ENCODE measurements at places on chromosomes 16 and 17.
A peak's percentile ranks its signal among the peaks of the same experiment; 100 is the strongest.

GRCh38 chr16:87964049-87964659 is 12.9 kb downstream of the BANP start:
- DNase-seq, result no peak

DNA sequence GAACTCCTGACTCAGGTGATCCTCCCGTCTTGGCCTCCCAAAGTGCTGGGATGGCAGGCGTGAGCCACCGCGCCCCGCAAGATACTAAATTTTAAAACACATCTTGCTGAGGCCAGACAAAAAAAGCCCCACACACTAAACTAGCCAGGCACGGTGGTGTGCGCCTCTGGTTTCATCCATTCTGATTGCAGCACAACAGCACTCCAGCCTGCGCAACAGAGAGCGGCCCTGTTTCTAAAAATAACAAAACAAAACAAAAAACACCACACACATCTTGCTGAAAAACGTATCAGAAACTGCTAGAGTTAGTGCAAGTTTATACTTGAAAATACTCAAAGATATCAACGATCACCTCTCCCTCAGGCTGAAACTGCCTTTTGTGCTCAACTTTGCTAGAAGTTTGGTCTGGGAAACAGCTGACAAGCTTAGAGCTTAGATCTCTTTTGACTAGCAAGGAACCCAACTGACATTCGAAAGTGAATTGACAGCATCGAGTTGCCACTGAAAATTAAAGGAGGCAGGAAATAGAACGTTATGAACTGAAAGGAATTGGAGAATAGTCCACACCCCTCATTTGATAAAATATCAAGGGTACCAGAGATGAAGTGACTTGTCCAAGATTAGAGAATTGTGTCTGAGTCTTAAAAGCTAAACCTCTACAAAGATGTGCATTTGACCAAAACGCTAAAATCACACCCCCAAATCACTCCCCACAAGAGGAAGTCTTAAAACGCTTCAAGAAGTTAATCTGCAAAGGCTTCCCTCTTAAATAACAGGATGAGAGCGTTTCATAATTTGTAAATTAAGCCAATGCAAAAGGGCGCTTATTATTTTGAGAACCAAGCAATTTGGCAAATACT is 908 bp downstream of the COG4 start:
- DNase-seq, result no peak

GRCh38 chr17:63984651-63985386 is 12.1 kb upstream of the SCN4A start:
- peak; percentile 35 for DNase-seq

- DNase-seq, result no peak
These were observed 34.7 kb upstream of the HNF1B start for GRCh38 chr17:37779554-37779953.

DNA sequence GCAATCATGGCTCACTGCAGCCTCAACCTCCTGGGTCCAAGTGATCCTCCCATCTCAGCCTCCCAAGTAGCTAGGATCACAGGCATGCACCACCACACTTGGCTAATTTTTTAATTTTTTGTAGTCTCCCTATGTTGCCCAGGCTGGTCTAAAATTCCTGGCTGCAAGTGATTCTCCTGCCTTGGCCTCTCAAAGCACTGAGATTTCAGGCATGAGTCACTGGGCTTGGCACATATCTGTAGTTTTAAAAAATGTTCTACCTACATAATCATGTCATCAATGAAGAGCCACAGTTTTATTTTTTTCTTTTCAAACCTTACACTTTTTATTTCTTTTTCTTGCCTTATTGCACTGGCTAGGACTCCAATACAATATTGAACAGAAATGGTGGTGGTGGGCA is 33.1 kb upstream of the COL1A1 start:
- no peak for DNase-seq

DNA sequence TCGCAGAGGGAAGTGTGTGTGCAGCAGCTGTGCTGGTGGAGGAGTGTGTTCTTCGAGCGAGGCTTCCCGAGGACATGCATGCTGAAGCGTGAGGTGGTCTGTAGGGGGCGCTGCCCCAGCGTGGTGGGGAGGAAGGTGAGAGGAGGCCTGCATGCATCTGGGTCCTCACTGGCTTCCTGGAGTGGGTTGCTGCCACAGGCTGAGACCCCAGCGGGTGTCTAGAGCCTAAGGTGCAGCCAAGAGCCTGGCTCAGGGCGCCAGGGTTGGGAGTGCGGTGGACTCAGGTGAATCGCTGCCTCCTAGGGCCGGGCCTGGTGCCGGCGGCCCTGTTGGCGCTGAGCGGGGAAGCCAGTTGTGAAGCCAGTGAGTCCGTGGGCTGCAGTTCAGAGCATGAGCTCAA is 7.5 kb upstream of the HSD3B7 start:
- peak; percentile 26 for DNase-seq

GRCh38 chr16:71456801-71457200 is 5.2 kb downstream of the ZNF23 start:
- DNase-seq, result no peak

- DNase-seq, result no peak
These were observed 99.5 kb downstream of the SYCE1L start for GRCh38 chr16:77298418-77299360.

GRCh38 chr17:63515426-63515825 is 7.7 kb upstream of the KCNH6 start:
- no peak for DNase-seq

- DNase-seq, result no peak
These were observed 1.7 kb downstream of the NUPR1 start for GRCh38 chr16:28537076-28537475.

- no peak for DNase-seq
These were observed 24.1 kb downstream of the DNAJA2 start for GRCh38 chr16:46949241-46949892.

GRCh38 chr17:81666092-81666341 is 388 bp downstream of the OXLD1 start:
- DNase-seq, result peak; percentile 59

DNA sequence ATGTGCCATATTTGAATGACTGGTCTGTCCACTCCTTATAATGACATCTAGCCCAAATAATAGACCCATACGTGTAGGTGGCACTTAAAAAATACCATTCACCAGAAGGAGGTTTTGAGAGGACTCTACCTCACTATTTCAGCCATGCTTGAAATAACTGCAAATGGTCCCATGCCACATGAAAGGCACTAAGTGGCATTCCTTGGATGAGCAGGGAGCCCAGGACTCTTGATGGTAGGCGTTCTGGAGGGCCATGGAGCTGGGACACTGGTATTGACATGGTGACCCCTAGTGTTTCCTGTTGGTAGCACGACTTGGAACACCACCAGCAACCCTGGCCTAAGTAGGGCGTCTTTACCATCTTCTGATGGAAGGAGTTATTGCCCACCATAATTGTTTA is 148.7 kb upstream of the ZFHX3 start:
- DNase-seq, result peak; percentile 43

DNA sequence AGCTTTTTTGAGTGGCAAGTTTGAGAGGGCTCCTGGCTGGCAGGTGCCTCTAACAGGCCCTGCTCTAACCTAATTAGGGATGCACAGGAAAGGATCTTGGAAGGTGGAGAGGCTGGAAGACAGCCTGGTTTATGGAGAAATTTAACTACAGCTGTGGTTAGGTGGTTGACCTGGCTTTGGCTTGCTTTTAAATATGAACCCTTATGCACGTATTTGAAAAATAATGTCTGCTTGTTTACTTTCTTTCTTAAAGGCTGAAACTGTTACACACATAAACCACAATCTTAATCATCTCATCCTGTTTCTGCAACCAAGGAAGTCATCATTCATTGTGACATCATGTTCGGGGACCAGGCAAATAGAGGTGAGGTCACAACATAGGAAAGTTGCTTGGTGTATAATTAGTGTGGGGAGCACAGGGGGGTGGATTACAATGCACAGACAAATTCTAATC is 23.1 kb upstream of the DHRS13 start:
- DNase-seq, result peak; percentile 64

DNA sequence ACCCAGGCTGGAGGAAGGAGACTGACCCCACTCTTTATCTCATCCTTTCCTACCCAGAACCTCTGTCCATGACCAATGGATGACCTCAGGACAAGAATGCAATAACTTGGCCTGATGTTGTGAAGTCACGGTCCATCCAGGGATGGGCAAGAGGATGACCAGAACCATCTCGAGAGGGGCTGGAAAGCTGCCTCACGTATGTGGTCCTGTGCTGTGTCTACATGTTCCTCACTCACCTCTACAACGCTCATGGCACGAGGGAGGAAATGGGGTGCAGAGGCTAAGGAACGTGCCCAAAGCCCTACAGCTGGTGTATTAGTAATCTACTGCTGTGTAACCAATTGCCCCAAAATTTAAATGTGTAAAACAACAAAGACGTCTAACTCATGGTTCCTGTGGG is 7.3 kb upstream of the KCTD5 start:
- no peak for DNase-seq

GRCh38 chr16:11976850-11977375 is 379 bp downstream of the SNX29 start:
- DNase-seq, result no peak

DNA sequence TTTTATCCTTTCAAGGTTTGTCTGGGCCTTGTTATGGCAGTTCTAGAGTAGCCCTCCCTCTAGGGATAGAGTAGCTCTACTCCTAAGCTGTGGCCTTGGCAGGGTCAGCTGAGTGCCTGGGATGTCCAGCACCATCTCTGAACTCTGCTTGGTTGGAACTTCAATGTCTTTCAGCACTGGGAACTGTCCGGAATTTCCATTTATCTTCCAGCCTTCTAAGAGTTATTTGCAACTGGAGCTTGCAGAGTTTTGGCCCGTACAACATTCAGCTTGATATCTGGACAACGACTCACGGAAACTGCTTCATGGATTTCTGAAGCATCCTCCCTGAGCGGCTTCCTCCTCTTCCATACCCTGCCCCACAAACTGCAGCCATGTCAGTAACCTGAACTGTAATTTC is 22.9 kb downstream of the MMD start:
- DNase-seq, result no peak

DNA sequence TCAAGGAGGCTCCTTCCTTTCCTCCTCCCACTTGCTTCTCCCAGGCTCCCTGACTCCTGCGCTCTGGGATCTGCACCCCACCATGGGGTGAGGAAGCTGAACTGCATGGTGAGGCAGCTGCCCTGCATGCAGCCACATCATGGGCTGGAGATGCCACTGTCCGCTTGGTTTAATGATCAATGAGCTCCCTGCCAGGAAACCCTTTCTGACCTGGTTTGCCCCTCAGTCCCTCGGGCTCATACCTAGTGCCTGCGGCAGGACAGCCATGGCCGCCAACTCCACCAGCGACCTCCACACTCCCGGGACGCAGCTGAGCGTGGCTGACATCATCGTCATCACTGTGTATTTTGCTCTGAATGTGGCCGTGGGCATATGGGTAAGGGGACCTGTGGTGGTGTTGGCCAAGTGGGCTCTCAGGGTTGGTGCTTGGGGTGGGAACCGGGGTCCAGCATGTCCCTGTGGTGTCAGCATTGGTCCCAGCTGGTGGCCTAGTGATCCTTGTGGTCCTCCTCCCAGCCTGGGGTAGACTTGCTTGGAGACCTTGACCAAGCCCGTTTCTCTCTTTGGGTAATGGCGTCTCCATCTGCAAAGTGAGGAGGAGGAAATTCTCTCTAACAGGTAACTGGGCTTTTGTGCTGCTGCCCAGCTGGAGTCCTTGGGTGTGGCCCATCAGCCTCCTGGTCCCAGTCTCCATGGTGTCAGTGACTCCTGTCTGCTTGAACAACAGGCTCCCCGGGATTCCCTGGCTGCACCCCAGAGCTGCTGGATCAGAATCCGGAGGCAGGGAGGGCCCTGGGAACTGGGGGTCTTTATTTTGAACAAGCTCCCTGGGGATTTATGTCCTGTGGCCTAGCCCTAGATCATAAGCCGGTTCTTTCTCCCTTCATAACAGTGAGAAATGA is at the start of gene SLC5A10:
SLC5A10 (plus strand) TSS at position 225 of the 902 bp plus-strand sequence; CDS start at position 266, 41 bp downstream.
- DNase-seq, result no peak

GRCh38 chr16:10828851-10829366 is 10.3 kb upstream of the TVP23A start:
- no peak for DNase-seq

- peak; percentile 81 for DNase-seq
These were observed 39.9 kb downstream of the CENPV start for GRCh38 chr17:16313139-16314090.

- no peak for DNase-seq
These were observed 7.4 kb upstream of the PMFBP1 start for GRCh38 chr16:72179204-72179970.

DNA sequence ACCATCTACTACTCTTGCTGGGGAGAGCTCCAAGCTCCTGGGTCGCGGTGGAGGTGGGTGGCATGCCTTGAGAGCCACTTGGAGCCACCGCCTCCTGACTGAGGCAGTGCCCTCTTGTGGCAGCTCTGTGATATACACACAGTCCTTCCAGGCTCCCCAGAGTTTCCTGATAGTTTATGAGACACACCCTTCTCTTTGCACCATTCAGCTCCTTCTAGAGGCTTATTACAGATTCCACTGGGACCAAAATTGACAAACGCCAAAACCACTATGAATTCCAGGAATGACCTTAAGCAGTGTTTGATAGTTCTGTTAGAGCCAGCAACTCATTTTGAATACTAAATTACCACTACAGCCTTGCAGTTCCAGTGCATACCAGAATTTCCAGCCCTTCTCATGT is 170.1 kb upstream of the CDH13 start:
- DNase-seq, result peak; percentile 63

DNA sequence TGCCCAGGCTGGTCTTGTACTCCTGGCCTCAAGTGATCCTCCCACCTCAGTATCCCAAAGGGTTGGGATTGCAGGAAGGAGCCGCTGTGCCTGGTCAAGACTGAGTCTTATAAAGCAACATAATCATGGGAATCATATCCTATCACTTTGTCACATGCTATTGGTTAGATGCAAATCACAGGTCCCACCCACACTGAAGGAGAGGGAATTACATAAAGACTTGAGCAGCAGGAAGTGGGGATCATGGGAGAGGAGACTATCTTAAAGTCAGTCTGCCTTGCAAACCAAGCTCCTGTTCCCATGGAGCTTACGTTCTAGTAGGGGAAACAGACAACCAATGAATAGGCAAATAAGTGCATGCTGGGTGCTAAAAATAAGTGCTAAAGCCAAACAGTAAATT is 28.3 kb upstream of the TENT4B start:
- no peak for DNase-seq

DNA sequence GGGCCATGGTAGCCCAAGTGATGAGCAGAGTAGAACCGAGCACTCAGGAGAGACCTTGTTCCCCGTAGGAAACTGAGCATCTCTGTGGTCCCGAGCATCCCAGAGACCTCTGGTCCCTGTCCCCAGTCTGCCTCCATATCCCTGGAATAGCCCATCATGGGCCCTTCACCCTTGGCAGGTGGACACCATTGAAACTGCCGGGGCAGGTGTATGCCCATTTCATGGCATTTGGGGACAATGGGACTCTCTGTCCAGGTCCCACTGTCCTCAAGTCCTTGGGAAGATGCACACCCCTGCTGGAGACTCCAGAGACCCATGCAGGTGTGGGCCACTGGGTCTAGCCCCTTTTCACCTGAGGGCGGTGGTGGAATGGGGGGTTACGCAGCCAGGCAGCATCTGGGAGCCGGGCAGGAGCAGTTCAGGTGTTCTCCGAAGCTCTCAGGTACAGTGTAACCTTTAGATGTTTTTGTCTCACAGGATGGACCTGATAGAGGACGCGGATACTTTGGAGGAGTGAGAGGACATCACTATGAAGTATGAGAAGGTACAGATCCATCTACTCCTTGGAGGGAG is 75.9 kb downstream of the GOSR1 start:
- DNase-seq, result no peak

GRCh38 chr16:23788685-23789084 is 33.9 kb downstream of the CHP2 start:
- DNase-seq, result peak; percentile 33

Data from OCI-M1 (cell line).